Muscle of leg (tissue), 16 donors: ENCODE measurements at places on chromosomes 6 and 20. TPM values are rescaled to one million over a fixed set of nuclear protein-coding genes. Genes with fewer than 3 reads are reported as not detected.

C6orf163 gene
- 1.5 TPM for polyA plus RNA-seq

ERVFRD-1 gene
- 0.09 TPM for polyA plus RNA-seq

NOL4L gene
- 18.5 TPM for polyA plus RNA-seq

ADTRP gene
- polyA plus RNA-seq = 0.65 TPM

DEFB125 gene
- not detected for polyA plus RNA-seq

SYCP2 gene
- polyA plus RNA-seq = 2.3 TPM

TGM3 gene
- 0.31 TPM for polyA plus RNA-seq

KCNB1 gene
- 6.3 TPM for polyA plus RNA-seq

NPBWR2 gene
- not detected for polyA plus RNA-seq

AGER gene
- polyA plus RNA-seq = 11.9 TPM

CGA gene
- 1.0 TPM for polyA plus RNA-seq

TBC1D7 gene
- polyA plus RNA-seq = 19.1 TPM
